Panc1 (cell line): ENCODE measurements at places on chromosomes 16 and 17. TPM values are rescaled to one million over a fixed set of nuclear protein-coding genes. Genes with fewer than 3 reads are reported as not detected.

DNA sequence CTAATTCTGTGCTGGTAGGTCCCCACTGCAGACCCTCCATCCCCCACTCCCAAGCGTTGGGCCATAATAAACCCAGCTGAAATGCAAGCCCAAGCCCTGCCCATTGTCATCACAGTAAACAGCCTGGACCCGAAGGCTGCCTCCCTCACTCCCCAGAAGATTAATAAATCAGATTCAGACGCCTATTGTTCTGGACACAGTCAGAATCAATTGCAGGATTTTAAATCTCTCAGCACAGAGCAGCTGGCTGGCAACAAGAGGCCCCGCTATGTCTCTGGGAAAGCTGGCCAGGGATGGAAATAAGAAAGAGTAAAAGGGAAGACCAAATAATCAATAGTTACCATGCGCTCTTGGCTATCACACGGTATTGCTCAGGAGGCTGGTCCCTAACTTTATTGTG lies 93.9 kb downstream of the C17orf67 start:
- no peak for DNase-seq
- no peak overlapping the region for H3K4me3 ChIP-seq
- no peaks in the 10 kb centered on the region for H3K36me3 ChIP-seq
- H3K4me1 ChIP-seq = no peaks in the 10 kb centered on the region
- H3K27ac ChIP-seq = no peak overlapping the region

DNA sequence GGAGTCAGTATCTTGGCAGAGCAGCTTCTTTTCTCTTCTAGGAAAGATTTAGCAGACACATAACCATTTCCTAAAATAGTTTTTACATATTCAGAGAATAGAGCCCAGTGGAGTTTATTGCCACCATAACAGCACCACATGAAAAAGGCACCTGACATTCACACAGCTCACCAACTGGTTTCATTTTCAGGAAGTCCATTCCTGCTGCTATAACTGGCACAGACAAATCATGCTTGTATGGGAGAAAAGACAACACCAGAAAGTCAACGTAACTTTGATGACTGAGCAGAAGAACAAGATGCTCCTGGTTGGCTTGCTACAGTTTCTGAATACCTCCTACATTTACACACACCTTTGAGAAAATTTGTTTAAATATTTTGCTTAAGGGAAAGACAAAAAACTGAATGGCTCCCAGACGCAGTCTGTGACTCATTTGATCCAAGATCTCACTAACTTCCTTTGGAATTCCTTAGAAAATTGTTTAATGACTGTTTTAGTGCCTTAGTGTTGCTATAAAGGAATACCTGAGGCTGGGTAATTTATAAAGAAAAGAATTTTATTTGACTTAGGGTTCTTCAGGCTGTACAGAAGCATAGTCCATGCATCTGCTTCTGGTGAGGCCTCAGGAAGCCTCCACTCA lies 1380.6 kb downstream of the CDH8 start:
- H3K4me3 ChIP-seq = no peak overlapping the region
- H3K27ac ChIP-seq = no peak overlapping the region
- H3K27me3 ChIP-seq = no peaks in the 10 kb centered on the region

GRCh38 chr16:66408163-66409048 lies 18.7 kb upstream of the BEAN1 start:
- H3K27me3 ChIP-seq = no peaks in the 10 kb centered on the region
- DNase-seq = peak; percentile 58
- no peaks in the 10 kb centered on the region for H3K4me1 ChIP-seq
- H3K36me3 ChIP-seq = no peaks in the 10 kb centered on the region
- no peak overlapping the region for H3K4me3 ChIP-seq

- no peaks in the 10 kb centered on the region; the same call in 1 of the 2 replicates for H3K4me1 ChIP-seq
- DNase-seq = peak; percentile 30
- H3K27ac ChIP-seq = no peak overlapping the region
- H3K36me3 ChIP-seq = no peaks in the 10 kb centered on the region
Measured at GRCh38 chr17:6507535-6507934, 48.8 kb downstream of the PITPNM3 start.

- H3K27me3 ChIP-seq = no peaks in the 10 kb centered on the region; the same call in 1 of the 2 replicates
- H3K4me1 ChIP-seq = no peaks in the 10 kb centered on the region
- no peaks in the 10 kb centered on the region for H3K36me3 ChIP-seq
- H3K27ac ChIP-seq = no peak overlapping the region
Measured at GRCh38 chr16:18050777-18051176, 285.8 kb downstream of the NPIPA8 start.

DNA sequence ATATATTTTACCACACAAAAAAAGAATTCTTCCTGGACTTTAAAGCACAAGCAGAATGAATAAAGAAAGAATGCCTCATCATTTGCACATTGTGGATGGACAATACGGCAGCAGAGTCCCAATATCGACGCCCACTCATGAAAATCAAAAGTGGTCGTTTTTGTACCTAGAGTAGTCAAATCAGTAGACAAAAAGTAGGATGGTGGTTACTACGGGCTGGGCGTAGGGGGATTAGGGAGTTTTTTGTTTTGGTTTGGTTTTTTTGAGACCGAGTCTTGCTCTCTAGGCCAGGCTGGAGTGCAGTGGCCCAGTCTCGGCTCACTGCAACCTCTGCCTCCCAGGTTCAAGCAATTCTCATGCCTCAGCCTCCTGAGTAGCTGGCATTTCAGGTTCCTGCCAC lies 8.6 kb upstream of the CENPV start:
- no peaks in the 10 kb centered on the region for H3K36me3 ChIP-seq
- peaks cover 10% of the 10 kb centered on the region for H3K4me1 ChIP-seq

GRCh38 chr16:70418274-70418992 lies 20.5 kb downstream of the ST3GAL2 start:
- DNase-seq = no peak
- H3K27me3 ChIP-seq = no peaks in the 10 kb centered on the region
- H3K27ac ChIP-seq = peak overlapping the region; percentile 65

GRCh38 chr17:9999919-10000695 lies 95.0 kb upstream of the RCVRN start:
- H3K36me3 ChIP-seq = no peaks in the 10 kb centered on the region
- H3K4me3 ChIP-seq = no peak overlapping the region
- no peak for DNase-seq
- H3K4me1 ChIP-seq = no peaks in the 10 kb centered on the region

DNA sequence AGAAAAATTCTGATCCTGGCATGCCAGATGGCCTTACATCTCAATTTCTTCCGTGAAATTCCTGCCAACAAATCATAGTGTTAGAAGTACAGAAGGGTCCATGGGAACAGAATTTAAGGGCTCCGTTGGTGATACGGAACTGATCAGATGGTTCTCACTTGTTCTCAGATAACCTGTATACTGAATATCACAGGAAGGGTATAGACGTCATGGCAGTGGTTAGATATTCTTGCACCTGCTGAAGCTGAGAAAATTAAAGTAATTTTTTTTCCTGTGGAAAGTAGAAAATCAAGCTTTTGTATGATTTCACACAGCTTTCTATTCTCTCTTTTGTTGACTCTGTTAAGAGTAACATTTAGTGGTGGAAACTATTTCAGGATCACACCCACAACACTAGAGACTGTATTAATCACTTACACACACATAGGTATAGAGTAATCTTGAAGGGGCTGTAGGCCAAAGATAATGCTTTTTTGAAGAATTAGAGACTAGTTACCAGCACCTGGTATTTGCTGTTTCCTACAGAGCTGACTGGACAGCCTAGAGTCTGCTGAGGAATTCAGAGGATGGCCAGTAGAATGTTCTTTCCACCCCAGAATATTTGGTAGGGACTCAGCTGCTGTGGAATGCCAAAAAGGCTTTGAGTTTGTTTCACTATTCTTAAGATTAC lies 7.5 kb downstream of the TENT4B start:
- H3K27me3 ChIP-seq = no peaks in the 10 kb centered on the region
- no peak for DNase-seq
- no peak overlapping the region for H3K4me3 ChIP-seq
- no peaks in the 10 kb centered on the region for H3K36me3 ChIP-seq
- H3K4me1 ChIP-seq = no peaks in the 10 kb centered on the region; the same call in 1 of the 2 replicates
- H3K27ac ChIP-seq = no peak overlapping the region

DNA sequence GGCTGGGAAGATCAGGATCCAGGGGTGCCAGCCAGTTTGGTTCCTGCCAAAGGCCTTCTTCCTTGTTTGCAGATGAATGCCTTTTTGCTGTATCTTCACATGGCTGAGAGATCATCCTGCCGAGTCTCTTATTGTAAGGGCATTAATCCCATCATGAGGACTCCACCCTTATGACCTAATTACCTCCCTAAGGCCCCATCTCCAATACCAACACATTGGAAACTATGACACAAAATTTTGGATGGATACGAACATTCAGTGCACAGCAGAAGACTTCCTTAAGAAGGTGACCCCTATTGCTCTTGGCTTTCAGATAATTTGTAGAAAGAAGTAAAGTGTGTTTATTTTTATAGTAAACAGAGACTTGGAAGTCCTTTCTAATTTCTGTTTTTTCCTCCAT lies 1164.7 kb upstream of the CDH8 start:
- H3K4me3 ChIP-seq = no peak overlapping the region
- no peaks in the 10 kb centered on the region for H3K4me1 ChIP-seq

GRCh38 chr16:4724661-4725270 lies 9.3 kb downstream of the ANKS3 start:
- no peaks in the 10 kb centered on the region for H3K4me1 ChIP-seq
- no peaks in the 10 kb centered on the region for H3K27me3 ChIP-seq
- no peak for DNase-seq
- H3K27ac ChIP-seq = no peak overlapping the region
- H3K36me3 ChIP-seq = peaks cover 15% of the 10 kb centered on the region

GRCh38 chr17:76207275-76208059 lies 32.8 kb downstream of the RNF157 start:
- no peak overlapping the region for H3K4me3 ChIP-seq
- H3K36me3 ChIP-seq = no peaks in the 10 kb centered on the region
- H3K27ac ChIP-seq = no peak overlapping the region
- DNase-seq = no peak
- no peaks in the 10 kb centered on the region for H3K27me3 ChIP-seq
- no peaks in the 10 kb centered on the region for H3K4me1 ChIP-seq

DNA sequence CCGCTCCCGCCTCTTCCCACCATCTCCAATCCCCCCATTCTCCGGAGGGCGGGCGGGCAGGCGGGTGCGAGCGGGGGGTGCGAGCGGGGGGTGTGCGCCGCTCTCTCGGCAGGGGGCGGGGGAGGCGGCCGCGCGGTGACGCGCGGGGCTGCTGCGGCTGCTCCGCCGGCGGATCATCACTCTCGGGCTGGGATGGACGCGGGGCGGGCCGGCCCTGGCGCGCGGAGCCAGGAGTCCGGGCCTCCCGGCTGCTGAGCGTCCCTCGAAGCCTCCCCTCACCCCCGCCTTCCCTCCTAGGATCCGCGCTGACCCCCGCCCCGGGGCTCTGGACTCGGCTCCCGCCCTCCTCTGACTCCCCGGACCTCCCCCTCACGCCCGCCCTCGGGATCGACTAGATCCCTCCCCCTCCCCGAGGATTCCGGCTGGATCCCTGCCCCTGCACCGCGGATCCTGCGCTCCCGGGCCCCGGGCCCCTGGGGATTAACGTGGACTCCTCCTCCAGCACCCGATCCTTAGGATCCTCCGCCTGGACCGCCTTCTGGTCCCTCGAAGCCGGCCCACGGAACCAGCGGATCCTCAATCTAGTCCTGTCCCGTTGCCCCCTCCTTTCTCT lies 946 bp upstream of the TMEM256 start:
- H3K27ac ChIP-seq = peak overlapping the region; percentile 57
- DNase-seq = no peak
- H3K36me3 ChIP-seq = no peaks in the 10 kb centered on the region
- no peaks in the 10 kb centered on the region for H3K27me3 ChIP-seq
- H3K4me1 ChIP-seq = peaks cover 3% of the 10 kb centered on the region
- peak overlapping the region; percentile 63 for H3K4me3 ChIP-seq

GRCh38 chr16:83901101-83901500 lies 2.2 kb downstream of the MLYCD start:
- peaks cover 2% of the 10 kb centered on the region; the same call in 1 of the 2 replicates for H3K4me1 ChIP-seq
- no peaks in the 10 kb centered on the region for H3K27me3 ChIP-seq
- no peak overlapping the region for H3K4me3 ChIP-seq
- H3K36me3 ChIP-seq = no peaks in the 10 kb centered on the region; the same call in 1 of the 2 replicates

GRCh38 chr16:67384778-67385510 lies 8.4 kb downstream of the TPPP3 start:
- H3K4me3 ChIP-seq = no peak overlapping the region
- no peak overlapping the region for H3K27ac ChIP-seq
- H3K36me3 ChIP-seq = no peaks in the 10 kb centered on the region
- H3K27me3 ChIP-seq = no peaks in the 10 kb centered on the region
- H3K4me1 ChIP-seq = no peaks in the 10 kb centered on the region

DNA sequence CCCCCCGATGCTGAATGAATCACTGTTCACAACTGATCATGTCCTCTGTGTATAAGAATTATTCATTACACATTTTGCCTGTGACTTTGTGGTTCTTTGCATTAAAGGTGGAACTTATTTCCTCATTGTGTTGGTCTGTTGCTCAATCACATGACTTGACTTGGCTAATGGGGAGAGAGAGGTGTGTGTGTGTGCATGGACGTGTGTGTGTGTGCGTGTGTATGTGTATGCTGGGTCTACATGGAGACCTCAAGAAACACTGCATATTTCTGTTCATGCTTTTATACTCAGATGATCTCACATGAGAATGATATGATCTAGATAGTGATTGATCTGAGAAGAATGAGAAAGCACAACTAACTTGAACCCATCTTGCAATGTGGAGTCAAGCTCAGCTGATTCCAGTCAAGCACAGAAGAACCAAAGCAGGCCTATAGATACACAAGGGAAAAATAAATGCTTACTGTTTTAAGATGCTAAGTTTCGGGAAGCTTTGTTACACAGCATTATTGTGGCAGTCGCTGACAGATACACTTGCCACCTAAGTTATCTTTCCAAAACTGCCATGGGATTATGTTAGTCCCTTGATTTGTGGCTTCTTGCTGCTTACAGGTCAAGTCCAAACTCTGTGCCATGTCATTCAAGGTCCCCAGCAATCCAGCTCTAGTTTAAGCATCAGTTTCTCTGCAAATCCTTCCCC lies 167.9 kb upstream of the ZFHX3 start:
- H3K4me1 ChIP-seq = no peaks in the 10 kb centered on the region
- no peak overlapping the region for H3K27ac ChIP-seq
- no peak overlapping the region for H3K4me3 ChIP-seq
- H3K27me3 ChIP-seq = no peaks in the 10 kb centered on the region
- no peak for DNase-seq

DNA sequence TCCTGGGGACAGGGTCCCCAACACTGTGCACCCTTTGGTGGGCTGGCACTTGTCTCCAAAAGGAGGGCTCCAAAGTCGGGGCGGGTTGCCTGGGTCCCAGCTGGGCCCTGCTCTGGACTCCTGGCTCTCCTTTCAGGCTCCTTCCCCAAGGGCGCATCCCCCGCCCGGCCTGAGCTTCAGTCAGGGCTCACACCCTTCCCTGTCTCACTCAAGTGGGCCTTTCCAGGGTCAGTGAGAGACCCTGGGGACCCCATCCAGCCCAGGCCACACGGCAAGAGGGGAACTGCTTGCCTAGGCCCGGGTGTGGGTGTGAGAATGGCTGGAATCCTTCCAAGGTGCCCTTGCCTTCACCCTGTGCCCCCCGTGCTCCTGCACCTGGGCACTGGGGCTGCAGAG lies 41.8 kb upstream of the SLC38A10 start:
- H3K36me3 ChIP-seq = no peaks in the 10 kb centered on the region

- H3K27ac ChIP-seq = no peak overlapping the region
- no peaks in the 10 kb centered on the region for H3K27me3 ChIP-seq
- DNase-seq = no peak
- H3K4me3 ChIP-seq = no peak overlapping the region
- no peaks in the 10 kb centered on the region for H3K36me3 ChIP-seq
- H3K4me1 ChIP-seq = no peaks in the 10 kb centered on the region
Measured at GRCh38 chr16:12303653-12304052, 327.1 kb downstream of the SNX29 start.

KRTAP9-2 gene
- total RNA-seq = not detected

MPP2 gene
- total RNA-seq = 3.5 TPM

GAST gene
- total RNA-seq = not detected

NTN3 gene
- total RNA-seq = 3.2 TPM

CENPX gene
- total RNA-seq = 187 TPM

NPIPB9 gene
- total RNA-seq = 0.90 TPM

CTRB2 gene
- total RNA-seq = 5.0 TPM
